Activated T-helper 1 cell treated with Interleukin-2 at 50 U/mL for 16 hours (primary cell): ENCODE measurements at places on chromosomes 11 and 22.

DNA sequence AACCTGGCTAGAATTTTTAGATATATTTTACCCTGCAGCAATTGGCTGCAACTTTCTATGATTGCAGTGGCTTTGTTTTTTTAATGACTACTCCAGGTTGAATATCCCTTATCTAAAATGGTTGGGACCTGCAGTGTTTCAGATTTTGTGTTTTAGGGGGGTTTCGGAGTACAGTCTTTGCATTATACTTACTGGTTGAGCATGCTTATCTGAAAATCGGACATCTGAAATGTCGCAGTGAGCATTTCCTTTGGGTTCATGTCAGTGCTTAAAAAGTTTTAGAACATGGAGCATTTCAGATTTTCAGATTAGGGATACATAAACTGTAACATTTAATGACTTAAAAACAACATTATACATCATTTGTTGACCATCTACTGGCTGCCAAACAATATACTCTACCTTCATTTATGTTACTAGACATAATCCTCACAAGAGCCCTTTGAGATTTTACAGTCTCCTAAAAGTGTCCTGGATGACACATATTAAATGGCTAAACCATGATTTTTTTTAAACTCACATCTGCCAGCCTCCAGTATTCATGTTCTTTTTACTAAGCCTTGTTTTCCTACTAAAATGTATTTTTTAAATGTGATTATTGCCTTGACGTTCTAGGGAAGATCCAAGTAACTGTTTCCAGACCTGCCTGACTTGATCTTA, 66.3 kb downstream of the PRMT3 start:
- no peak for DNase-seq

DNA sequence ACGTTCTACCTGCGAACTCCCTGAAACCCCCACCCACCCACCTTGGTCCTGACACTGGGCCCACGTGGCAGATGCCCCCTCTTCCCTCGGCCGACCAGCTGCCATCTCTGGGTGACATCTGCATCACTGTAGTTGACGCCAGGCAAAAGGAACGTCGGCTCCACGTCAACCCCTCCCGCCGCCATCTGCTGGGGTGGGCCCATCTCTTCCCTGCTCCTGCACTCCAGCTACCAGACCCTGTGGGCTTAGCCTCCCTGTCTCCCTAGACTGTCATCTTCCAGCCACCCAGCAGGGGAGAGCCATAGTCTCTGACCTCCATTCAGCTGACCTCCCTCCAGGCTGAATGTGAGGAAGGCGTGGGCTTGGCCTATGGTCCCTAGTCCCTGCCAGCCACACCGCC, 21.4 kb downstream of the CHID1 start:
- DNase-seq = no peak

GRCh38 chr11:28690746-28691145, 582.6 kb downstream of the METTL15 start:
- no peak for DNase-seq

DNA sequence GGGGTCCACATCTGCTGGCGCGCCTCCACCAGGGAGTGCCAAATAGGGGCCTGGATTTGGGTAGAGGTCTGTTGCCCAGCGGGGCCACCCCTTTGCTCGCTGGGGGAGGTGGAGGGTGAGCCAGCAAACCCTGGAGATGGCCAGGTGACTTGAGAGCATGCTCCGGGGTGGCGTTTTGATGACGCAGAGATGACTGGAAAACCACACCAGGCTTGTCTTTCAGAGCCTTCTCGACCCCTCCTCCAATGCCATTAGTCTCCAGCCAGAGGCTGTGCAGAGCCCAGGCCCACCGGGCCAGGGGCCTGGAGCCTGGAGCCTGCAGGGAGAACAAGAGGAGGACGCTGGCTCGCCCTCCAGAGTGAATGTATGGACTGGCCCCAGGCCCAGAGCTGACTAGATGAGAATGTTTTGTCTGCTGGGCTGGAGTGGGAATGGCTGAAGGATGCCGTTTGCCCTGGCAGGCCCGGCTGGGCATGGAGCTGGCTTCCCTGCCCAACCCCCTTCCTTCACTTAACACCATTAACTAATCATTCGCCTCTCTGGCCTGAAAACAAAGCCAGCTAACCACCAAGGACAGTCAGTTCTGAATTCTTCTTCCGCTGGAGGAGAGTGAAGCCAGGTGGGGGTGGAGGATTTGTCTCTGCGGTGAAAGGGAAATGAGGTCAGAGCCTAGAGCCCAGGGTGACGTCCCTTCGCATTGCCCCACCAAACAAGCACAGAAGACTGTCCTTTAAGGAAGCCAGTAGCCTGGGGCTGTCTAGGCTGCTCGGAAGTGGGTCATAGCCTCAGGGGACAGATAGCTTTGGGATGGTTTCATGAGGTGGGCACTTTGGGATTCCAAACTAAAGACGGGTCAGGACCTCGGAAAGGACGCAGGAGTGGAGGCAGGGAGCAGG, 1.6 kb upstream of the MCAM start:
- no peak for DNase-seq

DNA sequence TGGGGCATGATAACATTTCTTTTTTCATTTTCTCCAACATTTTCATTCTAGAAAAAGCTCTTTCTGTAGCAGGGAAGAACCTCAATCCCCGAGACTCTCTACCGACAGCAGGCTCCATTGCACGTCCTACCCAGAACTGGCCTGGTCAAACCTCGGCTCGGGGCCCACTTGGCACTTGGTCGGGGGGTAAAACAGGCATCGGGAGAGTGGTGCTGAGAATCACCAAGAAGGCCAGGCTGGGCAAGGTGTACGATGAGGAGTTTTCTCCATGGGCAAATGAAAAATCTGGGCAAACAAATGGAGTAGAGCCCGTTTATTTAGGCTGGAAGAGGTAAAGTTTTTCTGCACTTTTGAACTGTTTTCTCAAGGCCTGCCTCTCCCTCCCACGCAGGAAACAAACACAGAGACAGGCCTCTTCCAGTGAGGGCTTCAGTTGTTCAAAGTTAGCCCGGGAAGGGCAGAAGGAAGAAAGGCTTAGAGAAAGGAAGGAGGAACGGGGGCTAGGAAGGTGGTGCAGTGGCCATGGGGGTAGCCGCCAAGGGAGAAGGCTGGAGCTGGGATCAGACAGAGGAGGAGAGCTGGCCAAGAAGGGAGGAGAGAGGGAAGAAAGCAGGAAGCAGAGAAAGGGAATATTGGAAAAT, 87.6 kb downstream of the ETS1 start:
- no peak for DNase-seq

DNA sequence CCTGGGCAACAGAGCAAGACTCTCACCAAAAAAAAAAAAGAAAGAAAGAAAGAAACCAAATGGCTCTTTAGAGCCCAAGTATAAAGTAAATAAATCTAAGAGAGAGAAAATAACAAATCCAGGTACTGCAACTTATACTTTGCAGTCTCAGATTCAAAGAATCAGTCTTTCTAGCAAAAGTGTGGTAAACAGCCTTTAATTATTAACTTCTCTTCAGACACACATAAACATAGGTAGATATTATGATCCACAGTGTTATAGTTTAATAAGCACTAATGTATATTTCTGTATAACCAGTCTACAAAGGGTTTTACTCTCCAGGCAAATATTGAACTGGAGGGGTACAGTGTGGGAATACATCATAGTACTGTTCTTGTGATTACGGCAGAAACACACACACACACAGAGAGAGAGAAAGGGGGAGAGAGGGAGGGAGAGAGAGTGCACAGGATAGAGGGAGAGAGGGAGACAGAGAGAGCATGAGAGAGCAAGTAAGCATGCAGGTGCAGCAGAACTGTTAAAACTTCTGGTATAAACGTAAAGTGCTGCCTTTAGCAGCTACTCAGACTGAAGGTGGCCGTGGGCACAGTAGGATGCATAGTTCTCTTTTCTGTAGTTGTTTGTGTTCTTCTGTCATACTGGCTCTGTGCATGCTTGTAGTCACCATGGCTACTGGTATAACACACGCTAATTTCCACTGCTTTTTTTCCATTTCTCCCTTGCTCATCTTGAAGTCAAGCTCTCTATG, 32.3 kb downstream of the MTMR2 start:
- no peak for DNase-seq

- no peak for DNase-seq
Measured at GRCh38 chr11:11403763-11404725, 51.0 kb upstream of the CSNK2A3 start.

DNA sequence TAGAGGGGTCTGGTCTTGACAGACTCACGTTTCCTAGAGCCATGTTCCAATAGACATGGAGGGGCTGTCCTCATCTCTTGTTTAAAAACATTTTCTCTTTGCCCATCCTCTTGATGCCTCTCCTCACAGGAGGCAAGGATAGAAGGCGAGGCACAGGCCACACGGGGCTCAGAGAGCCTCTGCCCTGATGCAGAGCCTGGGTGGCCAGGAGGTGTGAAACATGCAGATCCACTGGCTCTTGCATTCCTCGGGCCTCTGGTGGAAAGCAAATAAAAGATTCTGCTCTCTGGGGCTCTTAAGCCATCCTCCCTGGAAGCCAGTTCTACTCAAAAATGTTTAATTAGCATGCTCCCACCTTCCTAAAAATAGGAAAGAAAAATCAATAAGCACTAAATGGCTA, 43.6 kb upstream of the NTM start:
- DNase-seq = no peak

- no peak for DNase-seq
Measured at GRCh38 chr22:42957958-42958357, 57.0 kb downstream of the PACSIN2 start.

DNA sequence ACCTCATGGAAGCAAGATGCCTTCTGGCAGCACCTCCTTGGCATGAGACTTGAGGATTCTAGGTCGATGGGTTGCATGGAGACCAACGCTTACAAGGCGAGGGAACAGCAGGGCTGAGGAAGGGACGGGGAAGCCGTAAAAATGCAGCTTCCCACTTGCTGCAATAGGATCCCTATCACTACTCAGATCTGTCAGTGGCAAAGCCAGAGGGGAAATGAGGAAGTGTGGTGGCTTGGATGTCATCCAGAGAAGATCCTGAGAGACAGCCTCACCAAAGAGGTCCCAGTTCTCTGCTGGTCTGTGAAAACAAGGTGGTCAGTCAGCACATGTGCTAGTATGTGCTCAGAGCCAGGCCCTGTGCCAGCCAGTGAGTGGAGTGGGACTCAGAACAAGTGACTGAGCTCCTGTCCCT, 22.2 kb downstream of the CYB5R2 start:
- no peak for DNase-seq

DNA sequence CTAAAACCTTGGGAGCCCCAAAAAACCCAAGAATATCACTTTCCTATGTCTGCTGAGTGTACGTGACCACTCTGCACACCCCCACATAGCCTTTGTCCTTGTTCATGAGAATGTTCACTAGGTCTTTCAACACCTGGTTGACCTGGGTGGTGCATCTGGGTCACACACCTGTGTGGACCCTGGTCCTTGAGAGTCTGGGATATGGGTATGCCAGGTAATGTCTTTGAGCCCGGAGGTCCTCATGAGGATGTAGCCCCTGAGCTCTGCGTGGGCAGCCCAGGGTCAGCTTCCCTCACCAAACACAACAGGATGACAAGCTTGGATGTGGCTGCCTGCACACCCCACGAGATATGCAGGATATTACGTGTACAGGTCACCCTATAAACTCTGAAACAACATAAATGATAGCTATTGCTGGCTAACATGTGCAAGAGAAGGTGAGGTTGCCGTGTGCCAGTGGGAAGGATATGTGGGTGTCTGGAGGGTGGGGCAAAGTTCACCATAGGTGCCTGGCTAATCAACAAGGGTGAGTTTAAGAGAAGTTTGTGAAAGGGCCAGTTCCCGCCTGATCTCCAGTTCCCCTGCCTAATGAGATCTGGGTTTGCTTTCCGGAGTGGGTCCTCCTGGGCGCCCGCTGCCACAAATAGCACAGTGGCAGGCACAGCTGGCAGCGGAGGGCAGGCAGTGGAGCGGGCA, 1.4 kb upstream of the PPARA start:
- DNase-seq = no peak

- no peak for DNase-seq
Measured at GRCh38 chr11:19724765-19725164, 12.1 kb downstream of the NAV2 start.

GRCh38 chr11:87203907-87204602, 166.3 kb downstream of the TMEM135 start:
- no peak for DNase-seq

DNA sequence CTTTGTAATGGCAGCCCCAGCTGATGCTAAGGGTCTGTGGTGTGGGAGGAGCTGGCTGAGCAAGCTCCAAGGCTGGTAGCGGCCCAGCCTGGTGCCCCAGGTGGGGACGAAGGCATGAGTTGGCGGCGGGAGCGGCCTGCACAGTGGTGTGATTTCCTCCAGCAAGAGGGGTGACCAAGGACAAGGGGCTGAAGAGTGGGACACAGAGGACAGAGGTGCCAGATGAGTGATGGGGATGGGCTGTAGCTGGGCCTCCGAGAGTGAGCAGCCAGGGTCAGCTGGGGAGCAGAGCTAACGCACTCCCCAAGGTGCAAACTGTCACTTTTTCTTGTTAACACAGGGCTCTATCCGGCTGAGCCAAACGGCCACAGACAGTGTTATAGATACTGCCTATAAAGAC, 229.2 kb upstream of the TBCEL start:
- DNase-seq = no peak

DNA sequence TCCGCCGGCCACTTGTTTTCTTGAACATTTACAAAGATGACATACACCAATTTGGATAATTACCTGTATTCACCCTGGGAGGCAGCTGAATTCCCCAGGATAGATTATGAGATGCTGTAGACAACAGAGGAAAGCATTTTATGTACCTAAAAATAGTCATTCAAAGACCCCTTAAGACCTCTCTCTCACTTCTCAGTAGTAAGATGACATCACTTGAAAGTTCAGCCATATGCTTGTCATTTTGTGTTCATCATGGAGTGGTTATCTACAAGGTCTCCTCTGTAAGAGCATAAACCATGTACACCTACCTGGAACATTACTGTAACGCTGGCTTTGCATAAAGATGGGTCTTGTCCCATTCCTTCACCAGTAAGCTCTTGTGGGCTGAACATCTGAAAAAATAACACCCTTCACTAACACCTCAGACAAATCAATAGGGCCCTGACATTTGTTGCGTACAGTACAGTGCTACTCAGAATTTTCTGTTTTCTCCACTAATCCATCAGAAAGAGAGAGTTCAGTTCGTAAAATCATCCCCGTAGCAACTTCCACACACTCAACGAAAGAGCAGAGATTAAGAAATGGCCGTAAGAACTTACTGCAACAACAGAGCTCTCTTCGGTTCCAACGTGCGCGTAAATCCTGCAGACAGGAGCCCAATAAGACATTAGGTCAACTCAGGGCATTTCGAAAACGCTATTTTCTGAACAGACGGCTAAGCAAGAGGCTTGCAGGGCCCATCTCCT, 15.6 kb upstream of the WDR74 start:
- no peak for DNase-seq

DNA sequence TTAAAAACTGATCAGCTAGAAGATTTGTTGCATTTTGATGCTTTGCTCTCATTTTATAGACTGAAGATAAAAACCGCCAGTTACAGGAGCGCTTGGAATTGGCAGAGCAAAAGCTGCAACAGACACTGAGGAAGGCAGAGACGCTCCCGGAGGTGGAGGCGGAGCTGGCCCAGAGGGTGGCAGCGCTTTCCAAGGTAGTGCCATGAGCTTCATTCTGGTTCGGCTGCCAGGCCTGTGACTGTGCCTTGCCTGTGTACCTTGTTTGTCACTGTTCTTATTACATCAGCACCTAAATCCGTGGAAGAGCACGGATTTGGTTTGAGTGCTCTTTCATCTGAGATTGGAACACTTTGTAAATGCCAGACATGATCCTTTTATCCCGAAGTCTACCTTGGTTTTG, 61.4 kb downstream of the PPFIA1 start:
- DNase-seq = no peak
